ENCODE measurements at places on chromosomes 11 and 22.

GRCh38 chr11:86636275-86636674 lies 36.1 kb downstream of the ME3 start:
- no peak for DNase-seq

DNA sequence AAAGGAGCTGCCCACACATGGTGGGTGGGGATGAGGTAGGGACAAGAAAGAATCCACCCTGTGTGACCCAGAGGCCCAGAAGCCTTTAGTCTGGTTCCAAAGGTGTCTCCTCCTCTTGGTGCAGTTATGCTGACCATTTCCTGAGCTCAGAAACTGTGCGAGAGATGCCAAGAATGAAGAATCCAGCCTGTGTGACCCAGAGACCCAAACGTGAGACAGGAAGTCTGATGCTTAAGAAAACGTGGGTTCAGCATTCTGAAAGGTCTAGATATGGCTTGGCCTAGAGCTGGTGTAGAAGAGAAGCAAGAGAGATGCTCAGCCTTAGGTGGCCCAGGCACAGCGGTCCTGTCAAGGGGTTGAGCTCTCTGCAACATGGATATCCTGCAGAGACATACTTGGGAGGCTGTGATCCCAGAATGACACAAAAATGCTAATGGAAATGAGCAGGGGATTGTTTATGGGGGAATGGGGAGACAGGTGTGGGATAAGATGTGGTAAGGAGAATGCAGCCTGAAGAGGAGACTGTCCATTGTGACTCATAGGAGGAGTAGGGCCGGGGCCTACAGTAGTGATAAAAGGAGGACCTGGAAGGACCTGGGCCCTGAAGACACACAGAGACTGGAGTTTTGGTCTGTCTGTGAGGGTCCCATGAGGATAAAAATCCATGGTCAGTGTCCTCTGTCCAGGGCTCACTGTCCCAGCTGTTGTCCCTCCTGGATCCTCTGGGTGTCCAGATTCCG lies 79.0 kb downstream of the ZNF280B start:
- DNase-seq = no peak

- no peak for DNase-seq
Measured at GRCh38 chr11:70050243-70050642, 27.9 kb upstream of the ANO1 start.

DNA sequence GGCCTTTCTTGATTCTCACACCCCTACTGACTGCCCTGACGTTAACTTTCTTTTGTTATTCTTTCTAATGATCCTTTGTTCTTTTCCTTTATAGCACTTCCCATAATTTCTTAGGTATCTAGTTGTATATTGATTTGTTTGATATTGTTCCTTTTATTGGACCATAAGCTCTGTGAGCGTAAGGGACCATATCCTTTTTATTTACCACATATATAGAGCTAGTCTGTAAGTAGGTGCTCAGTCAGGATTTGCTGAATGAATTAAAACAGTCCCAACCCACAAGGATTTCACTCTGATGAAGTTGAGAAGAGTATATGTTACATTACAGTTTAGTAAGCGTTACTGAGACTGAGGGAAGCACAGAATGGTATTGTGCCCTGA lies 68.8 kb downstream of the EMSY start:
- DNase-seq = no peak

DNA sequence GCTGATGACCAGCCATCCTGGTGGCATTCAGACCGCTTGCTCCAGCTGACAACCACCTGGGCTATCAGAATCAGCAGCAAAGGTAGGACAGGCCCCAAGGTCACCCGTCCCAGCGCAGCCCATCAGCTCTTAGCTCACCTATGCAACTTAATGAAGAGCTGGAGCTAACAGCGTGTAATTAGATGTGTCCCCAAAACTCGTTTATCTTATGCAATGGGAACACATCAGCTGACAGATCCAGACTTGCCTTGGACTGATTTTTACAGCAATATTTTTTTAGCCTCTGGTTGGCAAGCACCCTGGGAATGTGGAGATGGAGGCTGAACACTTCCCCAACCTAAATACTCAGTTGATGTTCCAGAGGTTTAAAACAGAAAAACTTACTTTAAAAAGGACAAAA lies 76.0 kb downstream of the PACSIN2 start:
- DNase-seq = no peak

DNA sequence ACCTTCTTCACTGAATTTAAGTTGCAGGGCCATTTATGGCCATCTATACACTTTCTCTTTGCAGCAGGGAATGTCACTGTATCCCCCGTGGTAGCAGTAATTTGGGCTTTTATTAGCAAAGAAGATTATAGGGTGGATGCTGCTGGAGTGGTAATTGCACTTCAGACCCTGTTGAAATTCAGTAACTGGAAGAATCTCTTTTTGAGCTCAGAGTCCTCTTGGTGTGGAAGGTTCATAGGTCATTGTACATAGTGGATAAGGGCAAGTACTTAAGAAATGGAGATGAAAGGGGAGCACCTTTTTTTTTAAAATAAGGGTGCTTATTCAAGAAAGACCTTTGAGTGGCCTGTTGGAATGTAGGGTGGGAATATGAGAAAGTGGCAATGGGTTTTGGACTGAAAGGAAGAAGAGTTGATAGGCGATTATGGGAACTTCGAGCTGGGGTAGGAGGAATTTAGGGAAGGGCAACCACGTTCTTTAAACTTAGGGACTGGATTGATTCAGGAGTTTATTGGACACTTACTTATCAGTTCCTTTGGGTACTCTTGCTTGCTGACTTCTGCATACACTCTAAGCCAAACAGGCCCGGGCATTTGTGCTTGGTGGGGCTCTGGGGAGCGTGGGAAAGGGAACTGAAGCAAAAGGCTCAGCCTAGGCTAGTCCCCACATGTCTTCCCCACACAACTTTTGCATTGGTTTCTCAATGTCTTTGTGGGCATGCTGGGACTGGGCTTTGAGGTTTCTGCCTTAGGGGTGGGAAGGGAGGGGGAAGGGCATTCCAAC lies 26.5 kb downstream of the CTNND1 start:
- DNase-seq = no peak

GRCh38 chr11:117793583-117793982 lies 3.4 kb downstream of the DSCAML1 start:
- DNase-seq = no peak

- no peak for DNase-seq
Measured at GRCh38 chr22:45670981-45671782, 452 bp upstream of the ATXN10 start.

DNA sequence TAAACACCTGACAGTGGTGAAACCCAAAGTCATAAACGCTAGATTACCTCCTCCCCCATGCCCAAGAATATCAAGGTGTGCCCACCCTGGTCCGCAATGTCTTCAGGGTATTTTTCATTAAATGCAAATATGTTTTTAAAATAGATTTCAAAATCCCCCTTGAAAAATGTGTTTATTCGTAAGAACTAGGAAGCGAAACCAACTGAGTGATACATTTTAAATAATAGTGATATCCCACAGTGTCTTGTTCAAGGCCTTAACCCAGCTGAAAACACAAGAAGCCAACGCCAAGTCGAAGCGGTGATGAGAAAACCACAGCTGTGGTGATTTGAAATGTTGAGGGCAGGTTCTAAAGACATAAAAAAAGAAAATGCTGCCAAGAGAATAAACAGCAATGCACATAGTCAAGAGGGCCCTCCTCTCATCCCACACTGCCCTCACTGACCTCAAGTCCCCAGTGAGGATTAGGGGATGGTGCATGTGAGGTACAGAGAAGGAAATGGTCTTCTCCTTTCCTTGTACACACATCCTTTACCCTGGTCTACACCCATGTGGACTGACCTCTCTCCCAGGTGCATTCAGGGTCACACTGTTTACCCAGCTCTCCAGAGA lies 25.5 kb downstream of the KCNJ1 start:
- no peak for DNase-seq

DNA sequence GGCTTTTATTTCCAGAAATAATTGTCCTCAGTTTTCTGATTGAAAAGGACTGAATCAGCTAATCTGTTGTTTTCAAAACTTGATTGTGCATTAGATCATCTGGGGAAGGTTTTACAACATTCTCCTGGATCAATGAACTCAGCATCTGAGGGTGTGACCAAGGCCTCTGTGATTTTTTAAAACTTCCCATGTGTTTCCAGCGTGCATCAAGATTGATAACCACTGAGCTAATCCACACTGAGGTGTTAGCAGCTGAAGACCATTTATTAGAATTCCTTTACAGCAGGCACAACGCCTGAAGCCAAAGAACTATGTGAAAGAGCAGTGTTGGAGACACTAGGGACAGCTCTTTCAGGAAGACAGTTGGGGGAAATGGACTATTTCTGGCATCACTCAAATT lies 10.2 kb downstream of the VSTM5 start:
- no peak for DNase-seq

DNA sequence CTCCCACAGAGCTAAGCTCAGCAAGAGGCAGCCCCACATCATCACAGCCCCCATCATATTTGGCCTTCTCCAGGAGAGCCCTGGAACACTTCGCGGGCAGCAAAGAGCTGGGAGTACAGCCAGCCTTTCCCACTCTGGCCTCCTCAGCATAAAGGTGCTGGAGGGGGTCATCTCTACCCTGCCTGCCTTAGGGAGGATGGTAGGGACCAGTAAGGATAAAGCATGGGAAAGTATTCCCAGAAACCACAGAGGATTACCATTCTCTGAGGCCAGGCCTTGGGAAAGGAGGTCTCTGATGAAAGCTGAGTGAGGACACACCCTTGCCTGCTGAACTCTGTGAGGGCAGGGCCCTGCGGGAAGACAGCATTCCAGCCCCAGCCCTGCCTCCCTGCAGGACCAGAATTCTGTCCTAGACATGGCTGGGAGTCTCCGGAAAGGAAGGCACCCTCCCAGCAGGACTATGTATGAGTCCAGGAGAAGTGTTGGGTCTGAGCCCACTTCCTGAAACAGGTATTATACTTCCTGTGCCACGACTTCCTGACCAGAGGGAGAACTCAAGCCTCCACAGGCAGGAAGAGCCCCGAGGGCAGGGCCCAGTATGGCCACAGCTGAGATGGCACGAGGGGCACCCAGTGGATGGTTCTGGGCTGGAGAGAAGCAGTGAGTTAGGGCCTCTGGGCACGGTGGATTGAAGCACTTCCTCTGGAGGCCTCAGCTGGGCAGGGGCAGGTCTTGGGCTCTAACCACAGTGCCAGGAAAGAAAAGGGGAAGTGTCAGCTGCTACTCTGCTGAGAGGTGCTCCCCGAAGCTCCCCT lies 12.9 kb upstream of the CASTOR1 start:
- no peak for DNase-seq

- peak; percentile 9 for DNase-seq
Measured at GRCh38 chr22:45009606-45010531, at the start of gene PHF21B. PHF21B (minus strand) TSS chr22:45010005; CDS start chr22:45009549, 456 bp downstream.

Measured in foreskin melanocyte (primary cell).